ENCODE measurements at places on chromosomes 7 and 10.

GRCh38 chr7:89017695-89018094 is 222.2 kb upstream of the TEX47 start:
- no peak for DNase-seq

DNA sequence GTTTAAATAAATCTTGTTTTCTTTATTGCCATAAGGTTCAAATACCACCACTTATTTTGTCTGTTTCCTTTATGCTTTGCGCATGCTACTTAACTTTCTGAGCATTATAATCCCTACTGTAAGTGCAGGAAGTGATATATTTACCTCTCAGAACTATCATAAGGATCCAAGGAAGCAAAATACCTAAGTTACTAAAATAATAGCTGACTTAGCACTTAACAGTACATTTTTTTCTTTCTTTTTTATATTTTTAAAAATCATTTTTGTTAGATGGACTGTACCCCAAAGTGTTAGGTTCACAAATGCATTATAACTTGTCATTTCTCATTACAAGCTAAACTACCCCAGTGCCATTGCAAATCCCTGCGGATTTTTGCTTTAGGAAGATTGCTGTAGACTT is 663.8 kb downstream of the SUGCT start:
- no peak for DNase-seq

DNA sequence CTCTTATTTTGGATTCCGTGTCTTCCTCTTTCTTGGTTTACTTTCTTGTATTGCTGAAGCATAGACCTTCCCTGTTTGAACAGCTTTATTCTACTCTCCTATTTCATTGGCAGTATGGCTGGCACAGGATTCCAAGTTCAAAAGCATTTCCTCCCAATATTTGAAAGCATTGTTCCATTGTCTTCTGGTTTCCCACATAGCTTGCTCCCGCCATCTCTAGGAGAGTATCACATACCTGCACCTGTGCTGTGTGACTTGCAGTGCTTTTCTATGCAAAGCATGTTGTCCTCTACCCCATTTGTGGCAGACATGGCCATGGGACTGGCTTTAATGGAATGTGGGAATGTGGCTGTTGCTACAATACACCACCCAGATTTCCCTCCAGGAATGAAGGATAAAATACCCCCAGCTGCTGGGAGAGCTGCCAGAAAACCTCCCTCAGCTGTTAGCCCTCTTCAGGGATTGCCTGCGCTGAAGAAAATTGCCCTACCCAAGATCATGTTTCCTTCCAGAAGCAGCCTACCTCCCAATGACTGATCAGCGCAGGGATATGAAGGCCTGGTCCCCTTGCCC is 6.9 kb upstream of the MYOF start:
- DNase-seq = no peak

- peak; percentile 14 for DNase-seq
Measured at GRCh38 chr7:82729172-82730030, 285.8 kb upstream of the CACNA2D1 start.

DNA sequence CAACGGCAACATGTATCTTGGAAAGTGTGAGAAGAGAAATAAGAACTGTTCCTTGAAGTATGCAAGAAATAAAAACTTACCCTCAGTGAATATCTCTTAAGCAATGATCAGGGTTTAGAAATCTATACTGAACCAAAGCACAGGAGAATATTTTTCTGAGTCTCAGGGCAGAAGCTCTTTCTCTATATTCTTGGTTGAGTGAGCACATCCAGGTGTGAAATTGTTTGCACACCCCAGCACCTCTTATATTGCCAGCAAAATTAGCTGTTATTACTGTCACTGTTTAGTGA is 8.4 kb downstream of the DLX6 start:
- DNase-seq = no peak

DNA sequence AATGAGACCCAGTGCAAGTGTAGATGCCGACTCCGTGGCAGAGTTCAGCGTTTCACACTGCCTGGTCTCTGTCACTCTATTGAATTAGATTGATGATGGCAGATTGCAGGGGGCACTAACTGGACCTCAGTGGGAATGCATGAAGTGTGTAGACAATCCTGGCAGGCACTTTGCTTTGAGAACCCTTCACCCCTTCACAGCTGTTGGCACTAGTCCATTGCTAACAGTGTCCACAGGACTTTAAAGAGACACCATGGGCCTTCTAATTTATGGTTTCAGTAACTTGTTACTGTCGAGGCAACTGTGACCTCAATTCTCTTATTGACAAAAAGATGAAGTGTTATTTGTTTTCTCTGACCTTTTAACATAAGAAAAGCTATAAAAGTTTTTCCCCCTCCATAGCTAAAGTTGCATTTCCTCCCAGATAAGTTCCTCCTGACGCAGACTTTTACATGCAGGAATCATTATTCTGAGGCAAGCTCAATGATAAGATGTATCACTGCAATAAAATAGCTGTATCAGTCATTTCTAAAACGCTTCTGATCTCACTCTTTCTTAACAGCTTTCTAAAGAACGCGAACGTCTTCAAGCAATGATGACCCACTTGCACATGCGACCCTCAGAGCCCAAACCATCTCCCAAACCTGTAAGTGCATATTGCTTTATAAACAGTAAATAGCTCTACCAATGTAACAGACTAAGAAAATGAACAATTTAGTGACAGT is 238.9 kb downstream of the FOXP2 start:
- no peak for DNase-seq

- DNase-seq = no peak
Measured at GRCh38 chr10:31647861-31648260, 280.8 kb downstream of the ARHGAP12 start.

DNA sequence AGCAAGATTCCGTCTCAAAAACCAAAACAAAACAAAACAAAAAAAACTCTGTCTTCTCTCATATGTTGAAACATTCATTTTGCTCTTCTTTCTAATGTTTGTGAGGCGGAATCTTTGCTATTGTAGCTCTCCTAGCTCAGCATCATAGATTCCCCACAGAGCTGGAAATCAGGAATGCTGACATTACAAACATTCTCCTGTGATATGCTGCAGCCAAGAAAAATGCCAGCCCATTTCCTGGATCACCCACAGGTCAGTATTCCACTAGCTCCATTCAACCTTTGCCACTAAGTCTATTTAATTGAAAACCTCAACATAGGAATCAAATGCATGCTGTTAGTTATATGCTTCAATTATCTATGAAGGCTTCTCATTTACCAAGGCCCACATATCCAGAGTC is 186.3 kb downstream of the IPMK start:
- no peak for DNase-seq

- no peak for DNase-seq
Measured at GRCh38 chr7:112154690-112155089, 51.5 kb downstream of the DOCK4 start.

GRCh38 chr10:111873621-111874135 is 309.9 kb downstream of the GPAM start:
- DNase-seq = no peak

- no peak for DNase-seq
Measured at GRCh38 chr10:73229567-73229966, 17.5 kb downstream of the DNAJC9 start.

GRCh38 chr7:157684157-157684908 is 347.5 kb downstream of the DNAJB6 start:
- peak; percentile 4 for DNase-seq

GRCh38 chr7:127417346-127417745 is 24.8 kb upstream of the ZNF800 start:
- no peak for DNase-seq

Data from WERI-Rb-1 (cell line).